ENCODE measurements at places on chromosomes 7 and 10.

DNA sequence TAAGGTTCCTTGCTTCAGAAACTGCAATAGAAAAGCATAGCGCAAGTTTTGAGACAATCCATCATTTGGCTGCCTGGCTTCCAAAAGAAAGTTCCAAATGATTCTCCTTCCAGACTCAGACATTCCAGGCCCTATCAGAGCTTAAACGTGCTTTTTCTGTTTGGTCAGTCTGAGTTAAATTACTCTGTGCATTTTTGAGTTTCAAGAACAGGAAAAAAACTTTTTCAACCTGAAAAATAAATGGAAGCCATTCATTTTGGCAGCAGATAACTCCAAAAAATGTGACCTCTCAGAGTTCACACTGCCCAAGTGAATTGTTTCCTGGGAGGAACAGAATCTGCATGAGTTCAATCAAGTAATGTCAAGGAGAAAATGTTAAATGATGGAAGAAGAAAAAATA lies 354.2 kb downstream of the CXCL12 start:
- peak; percentile 14 for DNase-seq

DNA sequence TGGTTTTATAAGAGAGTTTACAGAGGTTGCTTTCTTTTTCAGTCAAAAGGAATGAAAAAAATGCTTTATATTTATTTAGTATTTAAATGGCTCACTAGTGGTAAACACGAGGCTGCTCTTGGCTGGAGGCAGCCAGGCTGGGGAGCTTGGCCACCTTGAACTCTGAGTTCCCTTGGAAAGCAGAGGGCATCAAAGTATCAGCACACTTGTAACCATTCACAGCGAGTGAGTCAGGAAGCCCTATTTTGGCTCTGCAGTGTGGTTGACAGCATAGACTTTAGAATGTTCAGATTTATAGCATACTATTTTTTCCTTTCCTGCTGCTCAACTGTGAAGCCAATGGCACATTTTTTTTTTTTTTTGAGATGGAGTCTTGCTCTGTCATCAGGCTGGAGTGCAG lies 51.6 kb downstream of the CYCS start:
- DNase-seq, result peak; percentile 74

DNA sequence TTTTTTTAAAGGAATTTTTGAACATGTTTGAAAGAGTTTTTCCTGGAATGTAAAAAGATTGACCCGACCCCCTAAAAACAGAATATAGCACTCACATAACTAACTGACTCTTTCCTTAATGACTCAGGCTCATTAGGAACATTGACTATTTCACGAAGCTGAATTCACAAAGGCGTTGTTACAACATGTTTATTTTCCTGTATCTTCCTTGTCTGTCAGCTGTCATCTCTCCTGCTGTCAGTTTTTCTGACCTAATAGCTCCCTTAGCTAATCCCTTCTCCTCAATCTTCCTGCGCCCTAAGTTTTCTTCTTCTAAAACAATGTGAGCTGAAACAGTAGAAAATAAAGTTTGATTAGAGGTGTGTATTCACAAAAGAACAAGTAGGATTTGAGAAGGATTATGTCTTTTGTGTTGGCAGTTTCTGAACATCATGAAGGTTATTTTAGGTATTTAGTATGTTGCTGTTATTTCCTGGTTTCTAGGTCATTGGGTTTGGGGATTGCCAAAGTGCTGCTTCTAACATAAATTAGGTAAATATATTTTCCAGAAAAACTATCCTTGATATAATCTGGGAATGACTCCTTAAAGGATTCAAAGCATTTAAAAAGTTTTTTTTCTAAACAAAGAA lies 4.6 kb upstream of the MDFIC start:
- no peak for DNase-seq

GRCh38 chr7:100071018-100071723 lies 10.4 kb downstream of the ZNF3 start:
- no peak for DNase-seq

DNA sequence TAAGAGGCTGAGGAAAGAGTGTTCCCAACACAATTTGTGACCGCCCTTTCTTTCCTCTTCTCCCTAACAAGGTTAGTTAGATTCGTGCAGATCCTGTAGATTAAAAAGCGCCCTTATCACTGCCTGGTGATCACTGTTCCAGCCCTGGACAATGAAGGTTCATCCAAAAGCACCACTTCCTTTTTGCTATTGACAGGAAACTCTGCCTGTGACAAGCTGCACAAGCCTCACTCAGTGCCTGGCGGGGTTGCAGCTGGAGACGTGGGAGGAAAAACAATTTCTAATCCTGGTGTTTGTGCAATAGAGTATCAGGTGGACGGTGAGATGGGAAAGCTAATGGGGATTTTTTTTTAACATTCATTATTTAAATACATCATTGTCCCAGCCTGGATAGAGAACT lies 105.9 kb upstream of the CAV2 start:
- peak; percentile 61 for DNase-seq

- peak; percentile 50 for DNase-seq
Measured at GRCh38 chr7:134548877-134549276, at the start of gene AKR1B15. AKR1B15 (plus strand) TSS chr7:134549110; CDS start chr7:134564620, 15,510 bp downstream.

GRCh38 chr7:101172854-101173751 lies 7.0 kb downstream of the NAT16 start:
- DNase-seq, result no peak

DNA sequence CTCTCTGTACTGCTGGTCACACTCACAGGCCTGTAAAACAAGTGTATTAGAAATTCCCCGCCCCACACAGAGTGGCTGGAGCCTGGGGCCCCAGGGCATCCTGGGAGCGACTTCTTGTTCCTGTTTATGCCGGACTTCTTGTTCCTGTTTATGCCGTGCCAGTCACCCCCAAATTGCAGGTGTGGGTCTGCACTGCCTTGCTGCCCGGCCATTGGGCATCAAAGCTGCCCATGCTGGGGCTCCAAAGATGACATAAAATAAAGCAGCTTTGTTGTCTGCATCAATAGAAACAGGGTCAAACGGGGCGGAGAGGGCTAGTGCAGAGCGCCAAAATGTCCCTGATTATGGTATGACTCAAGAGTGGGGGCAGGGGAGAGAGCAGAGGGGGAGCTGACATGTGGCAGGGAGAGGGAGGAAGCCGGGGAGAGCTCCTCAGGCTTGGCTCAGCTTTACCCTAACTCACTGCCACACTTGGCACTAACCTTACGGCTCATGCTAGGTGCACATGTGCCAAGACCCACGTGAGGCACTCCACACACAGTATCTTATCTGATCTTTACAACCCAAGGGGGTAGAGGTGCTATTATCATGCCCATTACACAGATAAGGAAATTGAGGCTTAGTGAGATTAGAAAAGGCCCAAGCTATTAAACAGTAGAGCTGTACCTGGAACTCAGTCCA lies 98.4 kb downstream of the PIP4K2A start:
- no peak for DNase-seq

- no peak for DNase-seq
Measured at GRCh38 chr7:7919449-7919945, 49.1 kb upstream of the GLCCI1 start.

- DNase-seq, result peak; percentile 17
Measured at GRCh38 chr7:135859538-135859937, 110.9 kb upstream of the FAM180A start.

- DNase-seq, result no peak
Measured at GRCh38 chr7:144516729-144517525, 113.4 kb upstream of the NOBOX start.

DNA sequence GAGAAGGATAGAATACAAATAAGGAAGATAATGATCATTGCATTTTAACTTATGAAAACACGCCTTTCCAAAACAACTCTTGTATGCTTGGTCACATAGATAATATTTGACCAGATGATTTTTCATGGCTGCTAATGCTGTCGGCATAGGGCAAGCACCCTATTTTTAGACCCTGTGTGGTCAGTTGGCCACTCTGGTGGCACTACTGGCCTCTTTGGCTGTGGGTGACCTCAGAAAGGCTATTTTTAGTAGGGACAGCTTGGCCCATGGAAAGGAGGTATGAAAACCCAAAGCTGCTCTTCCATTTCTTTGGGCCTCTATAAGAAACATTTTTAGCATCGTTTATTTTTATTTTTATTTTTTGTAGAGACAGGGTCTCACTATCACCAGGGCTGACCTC lies 12.3 kb downstream of the BMPER start:
- DNase-seq, result no peak

DNA sequence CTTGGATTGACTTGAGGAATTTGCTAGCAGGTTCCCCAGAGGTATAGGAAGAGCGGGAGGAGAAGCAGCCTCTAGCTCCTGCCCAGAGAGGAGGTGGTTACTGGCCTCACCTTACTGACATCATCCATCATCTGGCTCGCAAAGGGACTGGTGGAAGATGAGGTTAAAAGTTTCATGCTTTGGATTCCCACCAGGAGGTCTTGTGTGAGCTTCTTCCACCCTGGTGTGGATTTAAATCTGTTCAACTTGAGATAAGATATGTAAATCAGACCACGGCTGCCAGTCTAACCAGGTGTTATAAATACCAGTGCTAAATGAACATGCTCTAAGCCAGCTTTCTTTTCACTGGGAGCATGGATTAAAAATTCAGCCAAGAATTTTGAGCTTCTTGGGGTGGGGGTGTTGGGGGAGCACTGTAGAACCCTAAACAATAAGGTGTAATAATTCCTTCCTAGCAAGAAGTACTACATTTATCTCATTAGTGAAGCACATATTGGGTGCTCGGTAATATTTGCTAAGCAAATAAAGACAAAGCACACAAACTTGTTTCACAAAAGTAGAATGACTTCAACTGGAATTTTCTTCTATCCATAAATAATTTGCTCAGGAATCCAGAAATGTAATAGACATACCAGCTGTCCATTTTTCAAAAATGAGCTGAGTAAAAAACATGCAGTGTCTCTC lies 7.8 kb downstream of the PROSER2 start:
- DNase-seq, result peak; percentile 27

GRCh38 chr7:106288263-106288662 lies 3.5 kb upstream of the NAMPT start:
- no peak for DNase-seq

- peak; percentile 52 for DNase-seq
Measured at GRCh38 chr10:6050801-6051445, 11.2 kb downstream of the IL2RA start.

DNA sequence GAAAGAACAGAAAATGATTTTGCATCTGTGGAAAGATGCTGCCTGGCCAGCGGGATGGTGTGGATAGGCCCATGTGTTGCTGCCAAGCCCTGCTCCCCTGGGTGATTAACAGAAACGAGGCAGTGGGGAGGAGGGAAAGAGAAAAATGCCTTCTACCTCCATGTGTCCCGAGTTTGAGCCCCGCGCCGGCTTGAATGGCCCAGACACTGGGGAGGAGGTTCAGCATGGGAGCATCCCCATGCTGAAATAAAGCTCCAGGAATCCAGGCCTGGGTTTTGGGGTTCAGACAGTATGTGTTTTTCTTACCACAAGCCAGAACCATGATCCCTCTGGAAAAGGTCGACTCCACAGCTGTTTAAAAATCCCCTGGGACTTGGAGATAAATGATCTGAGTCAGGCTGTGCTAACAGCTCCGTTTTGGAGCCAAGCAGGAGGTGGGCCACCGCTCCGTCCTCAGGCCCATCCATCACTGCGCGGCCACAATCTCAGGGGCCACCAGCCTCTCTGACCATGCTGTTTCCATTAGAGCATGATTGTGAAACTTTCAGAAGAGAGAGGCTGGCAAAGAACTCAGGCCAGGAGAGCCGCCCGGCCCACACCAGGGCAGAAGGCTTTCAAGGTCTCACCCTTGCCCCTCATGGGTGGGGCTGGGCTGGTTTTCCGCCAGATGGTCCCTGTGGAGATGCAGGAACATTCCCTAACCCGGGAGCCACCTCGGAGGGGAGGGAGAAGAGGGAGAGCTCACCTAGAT lies 299.7 kb downstream of the ZEB1 start:
- peak; percentile 62 for DNase-seq

DNA sequence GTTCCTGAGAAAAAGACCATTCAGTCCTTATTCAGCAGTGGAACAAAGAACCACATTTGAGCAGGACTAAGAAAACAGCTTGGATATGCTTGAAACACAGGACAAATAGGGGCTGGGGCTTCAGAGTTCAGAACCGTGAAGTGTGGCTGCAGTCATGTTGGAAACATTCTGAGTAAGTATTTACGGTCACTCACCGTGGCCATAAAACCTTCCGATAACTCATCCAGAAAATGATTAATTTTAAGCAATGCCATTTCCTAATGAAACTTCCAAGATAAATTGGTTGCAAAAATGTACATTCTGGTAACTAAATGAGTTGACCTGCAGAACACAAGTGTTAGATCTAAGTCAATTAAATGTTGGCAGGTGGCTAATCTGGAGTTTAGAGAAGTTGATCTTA lies 279.2 kb downstream of the CXCL12 start:
- no peak for DNase-seq

DNA sequence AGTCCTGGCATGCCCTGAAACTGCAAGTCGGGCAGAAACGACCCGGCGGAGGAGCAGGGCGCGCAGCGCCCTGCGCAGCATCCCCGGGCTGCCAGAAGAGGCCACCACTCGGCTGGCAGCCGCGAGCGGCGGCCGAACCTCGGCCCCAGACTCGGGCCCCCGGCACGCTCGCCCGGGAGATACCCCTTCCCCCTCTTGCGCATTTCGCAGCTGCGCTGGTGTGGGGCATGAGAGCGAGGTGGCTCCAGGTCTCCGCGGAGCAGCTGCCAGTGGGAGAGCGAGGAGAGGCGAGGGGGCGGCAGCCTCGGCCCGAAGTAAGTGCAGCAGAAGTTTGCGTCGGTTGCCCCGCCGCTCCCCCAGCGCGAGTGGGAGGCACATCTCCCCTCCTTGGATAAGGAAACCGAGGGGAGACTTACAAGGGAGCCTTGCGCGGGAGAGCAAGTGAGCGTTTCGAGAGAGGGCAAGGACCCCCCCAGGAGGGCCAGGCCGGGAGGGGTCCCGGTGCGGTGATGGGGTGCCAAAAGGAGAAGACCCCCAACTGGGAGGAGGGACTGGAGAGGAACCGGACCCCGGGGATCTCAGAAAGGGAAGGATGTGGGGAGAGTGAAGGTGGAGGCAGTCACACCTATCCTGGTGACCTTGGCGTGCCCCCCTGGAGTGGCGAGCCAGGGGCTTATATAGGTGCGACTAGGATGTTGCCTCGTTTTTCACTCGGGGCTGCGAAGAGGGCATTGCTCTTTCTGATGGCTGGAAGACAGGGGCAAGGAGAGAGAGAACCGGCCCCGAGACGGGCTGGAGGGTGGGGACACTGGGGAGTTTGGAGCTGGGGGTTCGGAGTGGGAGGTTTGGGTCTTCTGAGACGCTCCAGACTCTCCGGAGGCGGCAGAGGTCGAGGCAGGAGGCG lies 256.3 kb downstream of the OTUD1 start:
- no peak for DNase-seq

GRCh38 chr10:116141246-116141645 lies 131.8 kb downstream of the GFRA1 start:
- DNase-seq, result no peak

DNA sequence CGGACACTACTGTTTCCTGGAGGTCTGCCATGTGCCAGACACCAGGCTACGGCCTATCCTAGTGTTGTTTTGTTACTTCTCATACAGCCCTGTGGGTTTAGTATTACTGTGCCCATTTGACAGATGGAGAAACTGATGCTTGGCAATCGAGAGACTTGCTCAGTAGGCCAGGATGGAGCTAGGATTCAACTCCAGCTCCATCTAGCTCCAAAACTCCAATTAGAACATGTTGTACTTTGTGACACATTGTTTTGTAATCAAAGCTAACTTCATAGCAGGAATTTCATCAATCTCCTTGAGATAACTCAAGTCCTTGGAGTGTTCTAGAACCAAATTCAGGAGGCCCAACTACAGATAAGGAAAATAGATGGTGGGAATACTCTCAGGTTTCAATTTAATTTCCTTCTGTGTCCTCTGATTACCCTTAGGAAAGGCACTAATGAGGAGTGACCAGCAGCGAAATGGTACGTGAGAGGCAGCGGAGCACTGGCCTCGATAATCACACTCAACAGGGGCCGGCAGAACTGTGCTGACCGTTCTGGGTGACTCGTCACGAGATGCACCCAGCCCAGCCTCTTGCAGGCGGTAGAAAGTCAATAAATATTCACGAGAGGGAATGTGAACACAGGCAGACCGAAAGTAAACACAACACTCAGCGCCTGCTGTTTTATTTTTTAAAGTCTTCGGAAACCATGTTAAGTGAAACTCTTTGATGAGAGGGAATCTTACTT lies 269.6 kb upstream of the NEBL start:
- peak; percentile 50 for DNase-seq

All from amniotic epithelial cell (primary cell).